Left ventricle myocardium superior (tissue), 1 donor: ENCODE measurements at places on chromosomes 2 and 18. TPM values are rescaled to one million over a fixed set of nuclear protein-coding genes. Genes with fewer than 3 reads are reported as not detected.

PLA2R1 gene
- total RNA-seq: 2.9 TPM

SERPINB10 gene
- total RNA-seq: not detected

- no peak for DNase-seq
Observed at GRCh38 chr2:174184915-174185314, 63.4 kb downstream of the OLA1 start.

DNA sequence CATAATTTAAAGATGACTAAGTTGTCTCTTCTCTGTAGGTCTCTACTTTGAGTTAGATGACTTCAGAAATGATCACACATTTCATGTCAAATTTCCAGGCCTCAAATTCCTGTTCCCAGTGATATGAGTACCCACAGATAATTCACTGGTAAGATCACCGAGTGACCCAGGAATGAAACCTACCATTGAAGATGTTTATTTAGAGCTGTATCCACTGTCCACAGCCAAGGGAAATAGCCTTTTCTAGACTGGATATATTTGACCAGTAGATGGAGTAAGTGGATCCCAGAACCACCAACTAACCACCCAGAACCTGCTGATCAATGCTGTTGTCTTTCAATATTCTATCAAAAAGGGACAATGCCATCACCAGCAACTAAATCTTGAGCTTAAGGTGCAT is 238.8 kb downstream of the SLC8A1 start:
- no peak for DNase-seq

DNA sequence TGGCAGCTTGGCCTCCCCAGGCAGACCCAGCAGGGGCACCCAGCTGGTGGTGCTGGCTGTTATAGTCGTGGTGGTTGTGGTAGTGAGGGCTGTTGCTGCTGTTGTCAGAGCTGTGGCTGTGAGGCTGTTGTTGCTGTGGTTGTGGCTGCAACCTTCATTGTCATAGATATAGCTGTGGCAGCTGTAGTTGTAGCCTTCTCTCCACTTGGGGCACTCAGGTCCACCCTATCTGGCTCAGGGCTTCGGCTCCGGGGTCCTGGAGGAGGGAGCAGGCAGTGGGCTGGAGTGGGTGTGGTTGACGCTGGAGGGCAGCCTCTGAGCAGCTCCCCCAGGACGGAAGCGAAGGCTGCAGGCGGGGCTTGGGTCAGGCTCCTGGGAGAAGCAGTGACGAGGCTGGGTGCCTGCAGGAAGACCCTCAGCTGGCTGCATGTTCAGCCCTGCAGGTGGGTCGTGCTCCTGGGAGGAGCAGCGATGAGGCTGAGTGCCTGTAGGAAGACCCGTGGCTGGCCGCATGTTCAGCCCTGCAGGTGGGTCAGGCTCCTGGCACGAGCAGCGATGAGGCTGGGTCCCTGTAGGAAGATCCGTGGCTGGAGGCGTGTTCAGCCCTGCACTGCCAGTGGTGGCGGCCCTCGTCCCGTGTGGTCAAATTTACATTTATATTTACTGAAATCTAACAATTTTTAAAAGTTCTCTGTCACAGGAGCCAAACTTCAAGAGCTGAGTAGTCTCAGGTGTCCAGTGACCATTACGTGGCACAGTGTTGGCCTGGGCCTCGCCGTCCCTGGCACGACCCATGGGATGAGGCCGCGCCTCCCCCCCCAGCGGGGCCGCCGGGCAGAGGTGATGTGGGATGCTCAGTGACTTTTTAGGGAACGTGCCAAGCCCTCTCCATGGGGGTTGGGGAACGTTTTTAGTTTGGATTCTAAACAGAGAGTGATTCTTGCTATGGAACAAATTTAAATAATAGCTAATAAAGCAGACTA is 79.2 kb upstream of the PXDN start:
- DNase-seq: no peak

- DNase-seq: no peak
Observed at GRCh38 chr2:121309801-121310200, 24.8 kb upstream of the TFCP2L1 start.

GRCh38 chr18:61551586-61551985 is 218.4 kb downstream of the CDH20 start:
- DNase-seq: no peak

- no peak for DNase-seq
Observed at GRCh38 chr2:202187570-202187969, 50.8 kb downstream of the SUMO1 start.

GRCh38 chr2:204604061-204604460 is 58.8 kb downstream of the PARD3B start:
- DNase-seq: no peak

CCDC121 gene
- 6.5 TPM for total RNA-seq

GRCh38 chr2:234595829-234596228 is 98.9 kb upstream of the ARL4C start:
- DNase-seq: no peak

- DNase-seq: no peak
Observed at GRCh38 chr2:179677077-179677688, 184.2 kb downstream of the ZNF385B start.

- no peak for DNase-seq
Observed at GRCh38 chr2:38248255-38248654, 128.8 kb downstream of the ATL2 start.

NYAP2 gene
- not detected for total RNA-seq

GRCh38 chr2:107132070-107132469 is 246.1 kb upstream of the ST6GAL2 start:
- no peak for DNase-seq

DNA sequence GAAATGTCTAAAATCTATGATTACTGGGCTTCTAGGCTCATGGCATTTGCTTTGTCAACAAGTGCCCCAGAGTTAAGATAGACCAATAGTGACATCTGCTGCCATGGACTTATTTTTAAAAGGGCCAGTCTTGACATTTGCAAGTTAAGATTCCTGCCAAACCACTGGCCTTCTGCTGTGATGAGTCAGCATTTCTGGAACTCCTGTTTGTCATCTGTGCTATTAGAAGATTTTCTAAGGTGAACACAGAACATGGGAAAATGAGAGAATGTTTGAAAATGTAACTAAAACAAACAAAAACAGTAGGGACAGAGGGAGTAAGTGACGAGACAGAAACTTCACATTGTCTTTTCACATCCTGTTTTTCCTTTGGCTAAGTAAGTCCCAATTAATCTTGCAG is 93.7 kb upstream of the WDR75 start:
- no peak for DNase-seq

EGR4 gene
- not detected for total RNA-seq

DNA sequence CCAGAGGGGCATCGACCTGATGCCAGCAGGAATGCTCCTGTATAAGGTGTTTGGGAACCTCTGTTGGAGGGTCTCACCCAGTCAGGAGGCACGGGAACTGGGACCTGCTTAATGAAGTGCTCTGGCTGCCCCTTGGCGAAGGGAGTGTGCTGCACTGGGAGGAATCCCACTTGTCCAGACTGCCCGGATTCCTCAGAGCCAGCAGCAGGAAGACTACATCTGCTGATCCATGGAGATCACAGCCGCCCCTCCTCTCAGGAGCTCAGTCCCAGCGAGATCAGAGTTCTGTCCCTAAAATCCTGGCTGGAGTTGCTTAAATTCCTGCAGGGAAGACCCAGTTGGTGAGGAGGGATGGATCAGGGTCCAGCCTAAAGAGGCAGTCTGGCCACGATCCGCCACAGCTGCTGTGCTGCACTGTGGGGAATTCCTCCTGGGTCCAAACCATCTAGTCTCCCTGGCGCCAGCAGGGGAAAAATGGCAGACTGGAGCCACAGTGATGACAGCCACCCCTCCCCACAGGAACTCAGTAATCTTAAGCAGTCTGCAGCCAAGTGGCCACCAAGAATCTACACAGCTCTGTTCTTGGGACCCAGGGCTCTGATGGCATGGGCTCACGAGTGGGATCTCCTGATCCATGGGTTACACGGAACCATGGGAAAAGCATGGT is 76.5 kb upstream of the NRP2 start:
- no peak for DNase-seq

DNA sequence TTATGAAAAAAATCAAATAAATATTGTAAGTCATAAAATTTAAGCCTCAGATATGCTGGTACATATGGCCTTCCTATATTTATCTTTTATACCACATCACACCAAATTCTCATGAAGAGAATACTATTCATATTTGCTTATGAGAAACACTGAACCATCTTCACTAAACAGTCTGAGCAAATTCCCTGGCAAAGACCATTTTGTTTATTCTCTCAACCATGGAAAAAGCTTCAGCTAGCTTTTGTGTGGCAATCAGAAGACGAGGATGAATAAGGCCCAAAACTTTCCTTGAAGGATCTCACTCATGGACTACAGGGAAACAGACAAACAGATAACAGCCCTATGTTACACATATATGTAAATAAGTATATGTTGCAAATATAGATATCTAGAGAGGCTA is 252.1 kb downstream of the TMX3 start:
- no peak for DNase-seq

- no peak for DNase-seq
Observed at GRCh38 chr2:10352972-10353371, 50.3 kb downstream of the HPCAL1 start.

GRCh38 chr2:172248785-172249187 is 146.1 kb upstream of the DLX2 start:
- no peak for DNase-seq

- no peak for DNase-seq
Observed at GRCh38 chr2:102455061-102455670, 17.9 kb upstream of the SLC9A4 start.

FBLN7 gene
- 0.32 TPM for total RNA-seq

- no peak for DNase-seq
Observed at GRCh38 chr2:106334802-106335201, 133.4 kb downstream of the RGPD3 start.

DNA sequence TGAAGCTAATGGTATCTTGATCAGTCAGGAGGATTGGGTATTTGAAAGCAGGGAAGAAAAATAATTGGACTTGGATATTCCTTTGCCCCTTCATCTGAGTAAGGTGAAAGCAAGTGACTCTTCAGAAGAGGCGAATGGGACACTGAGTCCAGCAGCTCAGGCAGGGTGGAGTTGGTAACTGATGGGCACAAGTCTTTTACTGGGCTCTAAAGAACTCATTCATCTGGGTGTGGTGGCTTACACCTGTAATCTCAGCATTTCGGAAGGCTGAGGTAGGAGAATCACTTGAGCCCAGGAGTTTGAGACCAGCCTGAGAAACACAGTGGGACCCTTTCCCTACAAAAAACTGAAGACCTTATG is 11.2 kb downstream of the CFLAR start:
- no peak for DNase-seq

DNA sequence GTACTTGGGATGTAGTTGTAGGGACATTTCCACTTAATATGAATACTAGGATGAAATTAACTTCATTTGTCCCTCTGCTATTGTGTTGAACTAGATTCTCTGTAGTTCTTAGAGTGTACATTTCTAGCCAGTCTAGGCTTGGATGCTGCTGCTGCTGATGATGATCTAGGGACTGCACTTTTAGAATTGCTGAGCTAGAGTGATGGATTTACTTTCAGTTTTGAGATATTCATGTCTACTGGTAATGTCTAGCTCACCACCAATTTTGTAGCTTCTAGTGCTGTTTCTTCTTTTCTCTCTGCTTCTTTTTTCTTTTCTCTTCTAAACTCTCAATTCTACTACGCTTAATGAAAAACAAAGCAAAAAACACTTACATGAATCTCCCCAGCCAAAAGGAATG is 49.4 kb downstream of the MRPS9 start:
- no peak for DNase-seq

SGPP2 gene
- total RNA-seq: 30.6 TPM

GRCh38 chr2:241066893-241067341 is 35.2 kb downstream of the MTERF4 start:
- DNase-seq: peak; percentile 24

STAT4 gene
- total RNA-seq: 0.57 TPM

TGFA gene
- total RNA-seq: 1.1 TPM

DAW1 gene
- not detected for total RNA-seq

TFCP2L1 gene
- total RNA-seq: 0.17 TPM

DNA sequence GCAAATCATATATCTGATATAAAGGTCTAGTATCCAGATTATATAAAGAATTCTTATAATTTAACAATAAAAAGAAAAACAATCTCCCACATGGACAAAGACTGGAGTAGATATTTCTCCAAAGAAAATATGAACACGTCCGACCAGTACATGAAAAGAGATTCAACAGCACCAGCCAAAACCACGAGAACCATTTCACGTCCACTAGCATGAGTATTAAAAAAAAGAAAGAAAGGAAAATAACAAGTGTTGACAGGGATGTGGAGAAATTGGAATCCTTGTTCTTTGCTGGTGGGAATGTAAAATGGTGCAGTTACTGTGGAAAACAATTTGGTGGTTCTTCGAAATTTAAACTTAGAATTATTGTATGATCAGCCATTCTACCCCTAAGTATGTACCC is 432.7 kb upstream of the TRIB2 start:
- DNase-seq: no peak

GRCh38 chr2:26652361-26653041 is 11.3 kb upstream of the CIB4 start:
- DNase-seq: no peak

- no peak for DNase-seq
Observed at GRCh38 chr2:68721482-68722101, 13.0 kb upstream of the ARHGAP25 start.

- no peak for DNase-seq
Observed at GRCh38 chr18:51361130-51361860, 163.8 kb upstream of the MEX3C start.

CLHC1 gene
- total RNA-seq: 9.4 TPM

DNA sequence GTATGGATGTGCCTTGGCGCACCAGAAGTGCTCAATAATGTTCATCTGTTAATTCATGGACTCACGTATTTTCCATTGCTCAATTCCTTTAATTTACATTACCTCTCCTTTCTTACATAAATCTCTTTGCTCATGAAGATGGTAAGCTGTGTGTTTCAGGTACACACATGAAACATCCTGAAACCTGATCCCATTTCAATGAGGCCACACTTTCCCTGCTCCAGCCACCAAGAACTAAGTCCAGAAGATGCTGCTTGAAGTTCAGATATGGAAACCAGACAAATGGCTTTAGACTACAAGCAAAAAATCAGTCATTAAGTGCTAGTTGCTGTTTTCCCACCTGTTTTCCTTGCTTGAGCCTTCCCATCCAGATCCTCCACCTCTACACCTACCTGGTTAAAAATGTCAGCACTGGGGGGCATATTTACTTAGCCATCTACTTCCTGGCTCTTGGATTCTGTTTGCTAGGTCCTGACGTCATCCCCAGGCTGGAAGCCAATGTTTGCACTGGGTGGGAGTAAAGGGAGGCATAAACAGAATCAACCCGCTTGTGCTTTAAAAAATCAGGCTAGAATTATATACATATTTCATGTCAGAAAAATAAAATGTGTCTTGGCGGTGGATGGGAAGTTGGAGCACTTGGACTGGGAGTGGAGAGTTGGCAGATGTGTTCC is 309.7 kb downstream of the OSR1 start:
- peak; percentile 52 for DNase-seq
